ENCODE measurements at places on chromosomes 12 and 14. TPM values are rescaled to one million over a fixed set of nuclear protein-coding genes. Genes with fewer than 3 reads are reported as not detected.

Gene KRT2
- total RNA-seq, result not detected

Gene BHLHE41
- total RNA-seq, result not detected

Gene TMEM119
- not detected for total RNA-seq

Gene P2RX2
- total RNA-seq, result not detected

Gene INSM2
- not detected for total RNA-seq

Gene PLCZ1
- total RNA-seq, result not detected

Gene LGR5
- not detected for total RNA-seq

DNA sequence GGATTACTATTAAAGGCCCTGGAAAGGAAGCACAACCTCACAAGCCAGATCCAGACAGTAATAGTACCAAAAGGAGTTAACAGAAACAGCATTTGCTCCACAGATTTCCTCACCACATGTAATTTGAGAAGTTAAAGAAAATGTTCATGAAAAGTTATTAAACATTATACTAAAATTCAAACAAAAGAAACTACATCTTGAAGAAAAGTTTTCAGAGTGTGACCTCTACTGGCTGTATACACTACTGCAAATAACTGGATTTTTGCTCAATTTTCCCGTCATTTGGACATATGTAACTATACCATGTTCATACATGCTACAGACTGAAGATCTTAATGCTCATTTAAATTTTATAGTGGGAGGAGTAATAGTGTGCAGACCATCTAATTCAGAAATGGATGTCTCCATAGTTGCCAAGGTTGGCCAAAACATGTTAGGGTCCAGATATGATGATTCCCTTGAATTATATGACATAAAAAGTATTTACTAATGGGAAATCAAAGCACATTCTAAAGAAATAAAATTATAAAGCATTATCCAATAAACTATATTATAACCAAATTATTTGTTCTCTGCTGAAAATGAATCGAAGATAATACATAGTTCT lies 5.6 kb downstream of the KRR1 start:
- no peaks in the 10 kb centered on the region for H3K27me3 ChIP-seq
- DNase-seq, result no peak
- peaks cover 11% of the 10 kb centered on the region for H3K36me3 ChIP-seq
- H3K27ac ChIP-seq, result peak overlapping the region; percentile 12
- H3K4me3 ChIP-seq, result no peak overlapping the region

DNA sequence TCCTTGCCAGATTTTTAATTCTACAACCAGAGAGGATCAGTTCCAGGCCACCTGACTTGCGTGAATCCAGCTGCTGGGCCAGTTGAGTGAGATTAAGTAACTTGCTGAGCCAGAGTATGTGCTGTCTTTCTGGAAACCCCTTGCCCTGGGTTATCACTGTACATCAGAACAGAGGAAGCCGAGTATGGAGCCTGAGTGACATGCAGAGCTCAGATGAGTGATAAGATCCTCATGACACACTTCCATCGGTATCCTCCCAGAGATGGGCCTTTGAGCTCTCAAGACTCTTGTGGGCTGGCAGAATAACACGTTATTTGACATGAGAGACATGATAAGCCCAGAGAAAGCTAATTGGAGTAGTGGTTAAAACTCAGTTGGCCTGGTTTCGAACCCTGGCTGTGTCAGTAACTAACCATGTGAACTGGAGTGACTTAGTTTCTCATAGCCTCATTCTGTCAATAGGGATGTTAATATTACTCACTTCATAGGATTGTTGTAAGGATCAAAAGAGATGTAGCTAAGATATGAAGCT lies 388.1 kb downstream of the ZFP36L1 start:
- peak overlapping the region; percentile 52 for H3K4me3 ChIP-seq
- DNase-seq, result no peak
- H3K27me3 ChIP-seq, result no peaks in the 10 kb centered on the region
- peak overlapping the region; percentile 91 for H3K27ac ChIP-seq

GRCh38 chr12:67927815-67928214 lies 61.4 kb upstream of the IFNG-AS1 start:
- peaks cover 3% of the 10 kb centered on the region for H3K4me1 ChIP-seq
- no peak overlapping the region for H3K27ac ChIP-seq
- peaks cover 14% of the 10 kb centered on the region for H3K27me3 ChIP-seq
- no peaks in the 10 kb centered on the region for H3K36me3 ChIP-seq

DNA sequence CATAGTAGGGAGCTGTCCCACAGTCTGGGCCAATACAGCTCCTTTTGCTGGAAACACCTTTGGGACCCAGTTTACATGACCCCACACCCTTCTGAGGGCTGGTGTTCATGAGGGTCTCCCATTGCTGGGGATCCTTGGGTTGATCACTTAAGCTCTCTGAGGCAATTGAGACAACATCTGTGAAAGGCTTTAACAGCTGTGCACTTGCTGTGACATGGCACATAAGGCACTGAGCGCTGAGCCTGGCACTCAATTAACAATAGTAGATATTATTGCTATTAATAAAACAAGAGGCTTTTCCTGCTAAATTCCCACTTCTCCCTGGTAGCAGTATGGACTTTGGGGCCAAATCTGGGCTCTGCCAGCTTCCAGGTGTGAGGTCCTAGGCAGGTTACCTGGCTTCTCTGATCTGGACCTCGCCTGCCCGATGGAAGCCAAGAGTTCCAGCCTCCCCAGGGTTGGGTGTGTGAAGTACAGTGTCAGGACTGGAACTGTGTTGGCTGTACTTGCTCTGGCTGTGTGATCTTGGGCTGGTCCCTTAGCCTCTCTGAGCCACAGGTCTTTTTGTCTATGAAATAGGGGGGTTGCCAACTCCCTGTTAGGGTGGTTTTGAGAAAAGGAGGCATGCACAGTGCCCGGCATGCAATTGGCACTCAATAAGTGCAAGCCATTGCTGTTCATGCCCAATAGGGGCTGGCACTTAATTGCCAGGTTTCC lies 3.1 kb downstream of the SH2B3 start:
- peaks cover 61% of the 10 kb centered on the region for H3K4me1 ChIP-seq
- H3K27ac ChIP-seq, result no peak overlapping the region
- H3K27me3 ChIP-seq, result no peaks in the 10 kb centered on the region
- peak overlapping the region; percentile 42 for H3K4me3 ChIP-seq
- no peaks in the 10 kb centered on the region for H3K36me3 ChIP-seq

- peak overlapping the region; percentile 29 for H3K27ac ChIP-seq
- DNase-seq, result no peak
- no peak overlapping the region for H3K4me3 ChIP-seq
- no peaks in the 10 kb centered on the region for H3K27me3 ChIP-seq
- no peaks in the 10 kb centered on the region for H3K36me3 ChIP-seq
Observed at GRCh38 chr12:4001841-4002240, 128.6 kb upstream of the PARP11 start.

GRCh38 chr12:97643924-97644323 lies 181.3 kb downstream of the RMST start:
- H3K4me3 ChIP-seq, result no peak overlapping the region
- H3K27me3 ChIP-seq, result no peaks in the 10 kb centered on the region
- DNase-seq, result no peak
- H3K27ac ChIP-seq, result no peak overlapping the region

DNA sequence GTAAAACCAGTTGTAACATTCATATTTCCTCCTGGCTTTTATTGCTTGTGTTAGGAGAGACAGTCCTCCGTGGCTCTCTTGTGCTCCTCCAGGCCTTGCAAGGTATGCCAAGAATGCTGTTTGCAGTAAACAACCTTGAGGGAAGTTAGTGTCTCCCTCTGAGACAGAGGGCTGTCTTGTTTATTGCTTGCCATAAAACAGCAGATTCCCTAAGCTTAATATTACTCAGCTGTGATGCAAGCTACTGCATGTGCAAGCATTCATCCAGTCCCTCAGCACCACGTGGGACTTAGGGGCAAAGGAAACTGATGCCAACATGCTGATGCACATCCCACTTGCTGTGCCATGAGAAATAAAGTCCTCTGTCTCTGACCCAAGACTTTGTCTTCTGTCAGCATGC lies 6.6 kb downstream of the POMT2 start:
- no peak for DNase-seq
- H3K27me3 ChIP-seq, result no peaks in the 10 kb centered on the region
- no peaks in the 10 kb centered on the region for H3K36me3 ChIP-seq
- no peak overlapping the region for H3K27ac ChIP-seq
- H3K4me1 ChIP-seq, result peaks cover 4% of the 10 kb centered on the region
- H3K4me3 ChIP-seq, result no peak overlapping the region
